ENCODE measurements at places on chromosomes 13 and 19.

- DNase-seq = no peak
Measured at GRCh38 chr19:58578012-58578925, 5.1 kb upstream of the MZF1 start.

- no peak for DNase-seq
Measured at GRCh38 chr19:53177986-53178385, 15.2 kb downstream of the ZNF665 start.

DNA sequence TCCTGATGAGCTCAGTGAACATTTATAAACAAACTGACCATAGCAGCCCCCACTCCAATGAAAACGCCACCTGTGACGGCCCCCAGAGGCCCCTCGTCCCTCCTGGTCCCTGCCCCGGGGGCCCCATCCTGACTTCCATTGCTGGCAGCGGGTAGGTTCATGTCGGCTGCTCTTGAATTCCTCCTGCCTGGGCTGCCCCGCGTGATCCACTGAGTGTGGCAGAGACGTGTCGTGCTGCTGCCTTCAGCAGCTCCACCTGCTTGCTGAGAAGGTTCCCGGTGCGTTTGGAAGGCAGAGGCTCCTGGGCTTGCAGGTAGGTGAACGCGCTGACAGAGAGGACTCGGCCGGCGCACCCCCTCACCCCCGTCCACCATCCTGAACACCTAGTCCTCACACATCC is 11.6 kb downstream of the C2CD4C start:
- DNase-seq = no peak

- DNase-seq = peak; percentile 67
Measured at GRCh38 chr19:13172346-13173138, 22.3 kb downstream of the IER2 start.

DNA sequence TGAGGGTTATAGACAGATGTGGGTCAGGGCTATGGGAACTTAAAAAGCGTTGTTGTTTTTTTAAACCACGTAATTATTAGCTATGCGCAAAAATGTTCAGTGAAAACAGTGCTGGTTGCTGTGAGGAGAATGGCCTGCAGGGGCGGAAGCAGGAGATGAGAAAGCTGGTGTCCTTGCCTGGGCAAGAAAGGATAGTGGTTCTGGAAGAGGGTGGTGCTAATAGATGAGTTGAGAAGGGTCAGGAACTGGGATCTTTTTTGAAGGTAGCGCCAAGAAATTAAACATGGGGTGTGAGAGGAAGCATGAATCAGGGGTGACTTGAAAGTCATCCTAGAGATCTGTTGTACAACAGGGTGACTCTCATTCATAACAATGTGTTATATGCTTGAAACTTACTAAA is 4.8 kb upstream of the SMG9 start:
- no peak for DNase-seq

DNA sequence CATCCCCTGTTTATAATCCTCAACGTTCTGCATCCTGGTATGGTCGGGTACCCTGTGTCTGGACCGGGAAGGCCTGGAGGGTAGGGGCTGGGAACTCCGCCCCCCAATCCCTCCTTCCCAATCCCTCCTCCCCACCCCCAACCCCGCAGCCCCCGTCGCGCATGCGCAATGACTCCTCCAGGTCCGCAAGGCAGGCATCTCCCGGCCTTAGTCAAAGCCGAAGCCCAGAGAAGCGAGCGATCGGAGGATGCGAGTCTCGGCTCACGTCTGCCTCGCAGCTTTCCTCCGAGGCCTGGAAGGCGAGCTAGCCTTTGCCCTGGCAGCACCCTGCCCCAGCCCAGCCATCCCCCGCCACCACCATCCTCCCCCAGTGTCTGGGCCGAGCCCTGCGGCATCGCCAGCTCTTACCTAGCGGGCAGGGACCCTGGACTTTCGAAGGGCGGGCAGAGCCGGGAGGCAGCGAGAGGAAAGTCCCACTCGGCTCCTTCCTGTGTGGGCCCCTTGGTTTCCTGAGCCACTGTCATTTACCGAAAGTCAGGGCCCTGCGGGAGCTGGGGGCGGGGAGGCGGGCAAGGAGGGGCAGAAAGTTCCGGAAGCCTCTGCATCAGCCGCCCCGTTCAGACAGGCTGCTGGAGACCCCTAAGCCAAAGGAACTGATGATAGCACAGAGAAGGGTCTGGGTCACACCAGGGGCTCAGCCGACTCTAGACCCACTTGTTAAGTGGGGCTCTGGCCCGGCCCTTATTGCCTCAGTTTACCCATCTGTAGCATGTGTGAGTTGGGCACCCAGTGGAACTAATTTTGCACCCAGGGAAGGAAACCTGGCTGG is at the start of gene JAK3:
Gene JAK3, minus strand, starts transcription at position 445 of the 829 bp plus-strand sequence. CDS start 3,565 bp downstream, outside the sequence.
- peak; percentile 76 for DNase-seq

GRCh38 chr13:65275838-65276630 is 1954.1 kb downstream of the PCDH9 start:
- no peak for DNase-seq

GRCh38 chr19:10461047-10461949 is 41.0 kb downstream of the PDE4A start:
- DNase-seq = peak; percentile 85

GRCh38 chr13:44954224-44954623 is 35.0 kb downstream of the NUFIP1 start:
- DNase-seq = no peak

DNA sequence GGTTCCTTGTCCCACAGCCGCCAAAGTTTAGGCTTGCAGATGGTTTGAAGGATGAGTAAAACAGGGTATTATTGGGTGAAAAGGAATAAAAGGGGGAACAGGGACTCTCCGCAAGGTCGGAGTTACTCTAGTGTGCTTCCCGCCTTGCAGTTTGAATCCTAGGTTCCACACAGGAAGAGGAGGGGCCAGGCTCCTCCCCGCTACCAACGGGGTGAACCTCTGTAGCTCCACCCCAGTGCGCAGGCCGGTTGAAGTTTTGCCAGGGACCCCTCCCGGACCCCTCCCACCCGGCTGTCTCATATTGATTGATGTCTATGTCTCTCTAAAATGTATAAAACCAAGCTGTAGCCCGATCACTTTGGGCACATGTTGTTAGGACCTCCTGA is 11.6 kb upstream of the GTF2F2 start:
- no peak for DNase-seq

GRCh38 chr13:33842207-33842606 is 24.3 kb downstream of the RFC3 start:
- DNase-seq = no peak

GRCh38 chr13:36665630-36666029 is 8.2 kb upstream of the SERTM1 start:
- DNase-seq = no peak

- DNase-seq = no peak
Measured at GRCh38 chr19:43664018-43664417, 6.0 kb downstream of the PLAUR start.

DNA sequence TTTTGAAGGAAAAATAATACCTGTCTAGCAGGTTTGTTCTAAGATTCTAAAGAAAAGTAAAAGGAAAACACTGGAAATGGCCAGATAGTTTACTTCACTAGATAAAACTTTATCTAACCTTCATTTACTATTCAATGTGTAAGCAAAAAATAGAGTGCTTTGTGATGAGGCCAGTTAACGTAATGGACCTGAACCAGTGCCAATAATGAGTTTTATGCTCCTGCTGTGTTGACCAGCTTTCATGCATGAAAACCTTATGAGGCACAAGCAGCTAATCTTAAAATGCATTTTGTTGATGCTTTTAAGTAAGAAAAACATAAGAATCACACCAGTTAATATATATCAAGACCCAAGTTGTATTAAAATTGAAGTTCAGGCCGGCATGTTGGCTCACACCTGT is 617.2 kb upstream of the GPC6 start:
- DNase-seq = no peak

GRCh38 chr13:40109351-40109844 is 453.9 kb downstream of the COG6 start:
- DNase-seq = no peak

DNA sequence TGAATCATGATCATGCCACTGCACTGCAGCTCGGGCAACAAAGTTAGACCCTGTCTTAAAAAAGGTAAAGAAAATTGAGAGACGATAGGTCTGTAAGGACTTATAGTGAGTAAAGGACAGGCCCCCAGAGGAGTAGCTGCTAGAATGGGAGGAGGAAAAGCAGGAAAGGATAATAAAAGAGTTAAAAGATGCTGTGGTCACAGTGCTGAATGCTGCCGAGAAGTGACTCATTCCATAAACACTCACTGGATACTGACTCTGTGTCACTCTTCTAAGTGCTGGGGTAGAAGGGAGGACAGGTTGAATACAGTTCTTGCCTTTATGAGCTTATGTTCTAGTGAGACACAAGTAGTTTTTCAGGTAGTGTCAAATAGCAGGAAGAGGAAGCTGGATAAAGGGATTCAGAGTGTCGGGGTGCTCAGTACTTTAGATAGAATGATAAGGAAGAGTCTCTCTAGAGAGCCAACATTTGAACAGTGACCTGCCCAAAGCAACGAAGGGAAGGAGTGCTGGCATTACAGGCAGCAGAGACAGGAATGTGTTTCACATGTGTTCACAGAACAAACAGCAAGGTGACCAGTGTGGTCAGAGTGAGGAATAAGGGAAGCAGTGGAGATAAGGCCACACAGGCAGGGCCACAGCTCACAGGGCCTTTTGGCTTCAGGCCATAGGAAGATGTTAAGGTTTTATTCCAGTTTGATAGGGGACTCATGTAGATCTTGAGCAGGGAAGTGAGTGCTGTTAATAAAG is 1240.5 kb downstream of the UQCRFS1 start:
- DNase-seq = no peak

DNA sequence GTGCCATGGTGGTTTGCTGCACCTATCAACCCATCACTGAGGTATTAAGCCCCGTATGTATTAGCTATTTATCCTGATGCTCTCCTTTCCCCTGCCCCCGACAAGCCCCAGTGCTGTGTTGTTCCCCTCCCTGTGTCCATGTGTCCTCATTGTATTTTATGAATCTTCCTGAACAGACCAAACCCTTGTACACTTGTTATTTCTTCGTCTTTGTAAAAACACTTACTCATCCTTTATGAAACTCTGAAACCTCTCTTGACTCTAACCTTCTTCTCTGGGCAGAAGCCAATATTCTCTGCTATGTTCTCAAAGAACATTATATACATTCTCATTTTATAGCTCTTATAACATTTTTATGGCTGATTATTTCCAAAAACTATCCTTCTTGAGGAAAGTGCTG is 746.9 kb downstream of the EFNB2 start:
- no peak for DNase-seq

DNA sequence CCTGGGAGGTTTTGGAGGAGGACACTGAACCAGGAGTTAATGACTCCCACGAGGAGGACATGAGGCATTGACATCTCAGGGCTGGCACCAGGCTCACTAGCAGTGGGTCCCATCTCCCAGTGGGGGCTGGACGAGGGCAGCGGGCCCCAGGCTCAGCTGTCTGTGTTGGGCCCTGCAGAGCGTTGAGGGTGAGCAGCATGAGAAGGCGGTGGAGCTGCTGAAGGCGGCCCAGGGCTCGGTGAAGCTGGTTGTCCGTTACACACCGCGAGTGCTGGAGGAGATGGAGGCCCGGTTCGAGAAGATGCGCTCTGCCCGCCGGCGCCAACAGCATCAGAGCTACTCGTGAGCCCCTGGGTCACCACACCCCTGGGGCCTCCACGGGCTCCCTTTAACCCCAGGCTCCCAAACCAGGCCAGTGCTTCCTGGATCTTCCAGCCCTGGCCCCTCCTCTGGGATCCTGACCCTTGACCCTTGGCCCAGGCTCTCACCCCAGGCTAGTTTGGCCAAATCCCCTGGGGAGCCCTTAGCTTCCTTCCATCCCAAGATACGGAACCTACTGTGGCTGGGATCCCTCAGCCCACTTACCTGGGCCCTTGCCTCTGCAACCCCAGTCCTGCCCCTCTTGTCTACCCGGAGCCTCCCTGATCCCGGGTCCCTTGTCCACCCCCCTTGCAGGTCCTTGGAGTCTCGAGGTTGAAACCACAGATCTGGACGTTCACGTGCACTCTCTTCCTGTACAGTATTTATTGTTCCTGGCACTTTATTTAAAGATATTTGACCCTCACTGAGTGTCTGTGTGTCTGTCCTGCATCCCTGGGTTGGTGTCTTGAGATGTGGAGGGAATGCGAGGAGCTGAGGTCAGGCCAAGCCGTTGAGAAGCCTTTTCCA is 1.0 kb downstream of the C19orf73 start:
- no peak for DNase-seq

- no peak for DNase-seq
Measured at GRCh38 chr19:48991873-48992580, 1.1 kb downstream of the GYS1 start.

DNA sequence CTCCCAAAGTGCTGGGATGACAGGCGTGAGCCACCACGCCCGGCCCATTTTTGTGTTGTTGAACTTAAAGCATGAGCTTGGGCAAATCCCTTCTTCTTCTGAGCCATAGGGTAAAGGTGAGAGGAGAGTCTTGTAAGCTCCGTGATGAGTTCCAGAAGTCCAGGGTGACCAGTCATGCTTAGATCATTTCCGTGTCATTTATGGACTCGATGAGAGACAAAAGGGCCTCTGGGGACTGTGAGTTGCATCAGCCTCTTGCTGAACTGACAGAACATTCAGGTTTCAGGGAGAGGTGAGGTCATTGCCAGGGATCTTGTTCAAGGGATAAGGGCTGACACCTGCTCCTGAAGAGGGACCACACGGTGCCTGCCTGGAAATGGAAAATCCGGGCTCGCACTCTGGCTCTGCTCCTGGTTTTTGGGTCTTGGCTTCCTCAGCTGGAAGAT is 53.6 kb downstream of the GADD45B start:
- no peak for DNase-seq

DNA sequence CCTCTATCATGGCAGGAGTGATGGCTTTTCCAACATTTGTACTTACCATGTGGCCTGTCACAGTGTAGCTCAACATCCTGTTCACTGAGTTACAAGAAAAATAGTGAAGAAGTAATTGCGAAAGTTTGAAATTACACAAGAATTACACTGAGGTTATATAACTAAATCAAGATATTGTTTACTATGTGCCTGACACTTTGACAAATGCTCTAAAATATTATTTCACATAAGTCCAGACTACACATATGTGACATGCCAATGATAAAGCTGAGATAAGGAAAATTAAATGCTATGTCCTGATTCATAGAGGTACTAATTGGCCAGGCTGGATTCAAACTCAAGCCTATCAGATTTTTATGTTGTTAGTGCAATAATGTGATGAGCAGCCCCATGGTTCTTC is 451.7 kb downstream of the PCDH9 start:
- DNase-seq = no peak

- DNase-seq = no peak
Measured at GRCh38 chr13:27712421-27712820, 79.9 kb upstream of the GSX1 start.
